ENCODE measurements at places on chromosomes 3 and 15. TPM values are rescaled to one million over a fixed set of nuclear protein-coding genes. Genes with fewer than 3 reads are reported as not detected.

Gene FETUB
- not detected for total RNA-seq

Gene TM4SF1
- 0.97 TPM for total RNA-seq

Gene VGLL3
- 0.36 TPM for total RNA-seq

Gene KY
- not detected for total RNA-seq

Gene GNAT1
- total RNA-seq = 0.59 TPM

Gene SPATA12
- total RNA-seq = 0.15 TPM

Gene TBC1D2B
- total RNA-seq = 13.8 TPM

GRCh38 chr3:98553753-98554152 is 22.0 kb downstream of the GPR15 start:
- DNase-seq = no peak

DNA sequence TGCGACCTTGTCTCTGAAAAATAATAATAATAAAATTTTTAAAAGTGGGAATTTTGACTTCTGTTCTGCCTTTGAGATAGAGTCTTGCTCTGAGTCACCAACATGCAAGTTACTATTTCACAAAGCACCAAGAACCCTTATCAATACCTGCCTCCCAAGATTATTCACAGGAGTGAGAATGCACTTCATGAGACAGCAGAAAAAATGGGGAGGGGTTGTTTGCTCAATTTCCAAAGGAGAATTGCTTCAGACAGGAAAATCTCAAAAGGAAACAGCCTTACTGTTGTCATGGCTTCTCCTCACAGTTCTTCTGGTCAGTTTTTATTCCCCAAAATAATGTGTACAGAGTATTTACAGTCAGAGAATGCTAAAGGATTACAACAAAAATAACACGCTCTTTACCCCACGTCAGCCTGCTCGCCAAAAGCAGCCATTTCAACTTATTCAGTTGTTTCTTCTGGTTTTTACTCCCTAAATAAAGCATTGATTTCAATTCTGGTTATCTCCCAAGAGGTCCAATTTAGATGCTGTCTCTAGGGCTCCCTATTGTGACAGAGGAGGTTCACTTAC is 89.0 kb downstream of the PPCDC start:
- no peak for DNase-seq

DNA sequence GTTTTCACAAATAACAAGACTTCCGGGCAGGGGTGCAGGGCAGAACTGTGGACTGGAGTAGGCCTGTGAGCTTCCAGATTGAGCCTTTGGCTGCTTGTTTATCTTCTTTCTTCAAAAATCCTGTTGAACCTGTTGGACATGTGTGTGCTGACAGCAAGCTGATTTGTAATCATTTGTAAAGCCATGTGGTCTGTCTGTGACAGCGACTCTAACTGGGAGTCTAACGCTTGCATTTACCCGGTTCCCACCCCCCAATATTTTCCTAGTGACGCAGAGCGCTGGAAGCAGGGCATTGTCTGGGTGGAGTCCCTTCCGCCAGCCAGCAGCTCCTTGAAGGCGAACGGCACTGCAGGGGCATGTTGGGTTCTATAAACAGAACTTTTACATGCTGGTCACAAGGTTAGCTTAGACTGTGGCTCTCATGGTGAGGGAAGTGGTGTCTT is 85.7 kb upstream of the MYZAP start:
- DNase-seq = no peak

GRCh38 chr3:176562331-176562730 is 635.0 kb downstream of the TBL1XR1 start:
- no peak for DNase-seq

DNA sequence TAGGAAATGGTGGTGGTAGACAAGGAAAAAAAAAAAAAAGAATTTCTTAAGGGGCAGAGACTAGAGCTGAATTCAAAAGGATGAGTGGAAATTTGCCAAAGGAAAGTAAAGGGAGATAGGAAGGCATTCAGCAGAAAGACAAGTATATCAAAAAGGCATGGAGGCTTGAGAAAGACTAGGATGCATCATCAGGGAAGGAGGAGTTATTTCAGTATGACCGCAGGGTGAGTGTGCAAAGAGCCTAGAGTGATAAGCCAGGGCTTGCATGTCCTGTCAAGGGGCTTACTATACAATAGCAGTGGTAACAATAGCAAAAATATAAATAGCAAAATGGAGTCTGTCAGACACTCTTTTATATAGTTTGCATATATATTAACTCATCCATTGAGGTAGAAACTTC is 112.0 kb downstream of the FRMD4B start:
- DNase-seq = no peak

GRCh38 chr15:64763874-64764273 is 11.5 kb downstream of the RBPMS2 start:
- no peak for DNase-seq

- DNase-seq = no peak
Observed at GRCh38 chr15:76988867-76989780, 5.8 kb upstream of the PSTPIP1 start.

- no peak for DNase-seq
Observed at GRCh38 chr15:88465633-88466224, 1.5 kb downstream of the MRPL46 start.

GRCh38 chr3:7307410-7307809 is 446.5 kb downstream of the GRM7 start:
- DNase-seq = no peak

- DNase-seq = no peak
Observed at GRCh38 chr15:41483115-41483514, 10.6 kb upstream of the ITPKA start.

GRCh38 chr3:118226206-118226605 is 808.4 kb downstream of the IGSF11 start:
- DNase-seq = no peak

GRCh38 chr3:190384309-190384756 is 3.6 kb upstream of the CLDN16 start:
- DNase-seq = no peak

DNA sequence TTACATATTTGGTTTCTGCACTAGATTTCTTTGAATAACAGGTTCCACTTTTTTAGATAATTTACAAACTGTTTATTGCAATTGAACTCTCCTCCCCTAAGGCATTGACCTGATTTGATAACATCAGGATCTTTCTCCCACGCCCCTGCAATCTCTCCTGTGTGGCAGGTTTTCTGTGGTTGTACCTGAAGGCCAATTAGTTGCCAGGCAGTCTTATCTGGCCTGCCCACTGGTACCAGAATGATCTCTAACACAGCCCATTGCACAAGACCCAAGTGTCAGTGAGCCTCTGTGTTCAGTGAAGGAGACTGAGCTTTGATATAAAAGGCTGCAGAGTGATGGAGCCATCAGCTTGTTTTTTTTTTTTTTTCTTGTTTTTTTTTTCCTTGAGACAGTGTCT is 3.3 kb downstream of the ACAD9 start:
- no peak for DNase-seq

DNA sequence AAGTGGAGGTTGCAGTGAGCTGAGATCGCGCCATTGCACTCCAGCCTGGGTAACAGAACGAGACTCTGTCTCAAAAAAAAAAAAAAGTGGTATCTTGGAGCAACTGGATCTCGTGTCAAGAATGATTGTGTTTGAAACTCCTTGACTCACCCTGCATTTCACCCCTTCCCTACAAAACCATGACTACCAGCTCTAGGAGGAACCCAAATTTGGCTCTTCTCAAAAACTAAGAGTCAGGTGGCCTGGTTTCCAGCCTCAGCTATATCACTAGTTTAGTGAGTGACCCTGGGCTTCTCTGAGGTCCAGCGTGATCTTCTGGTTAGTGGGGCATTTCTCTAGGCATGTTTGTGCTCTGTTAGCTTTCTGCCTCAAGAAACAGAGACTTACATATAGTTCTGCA is 222.1 kb downstream of the FAM43A start:
- DNase-seq = no peak

GRCh38 chr3:39222462-39222861 is 30.1 kb upstream of the XIRP1 start:
- no peak for DNase-seq

DNA sequence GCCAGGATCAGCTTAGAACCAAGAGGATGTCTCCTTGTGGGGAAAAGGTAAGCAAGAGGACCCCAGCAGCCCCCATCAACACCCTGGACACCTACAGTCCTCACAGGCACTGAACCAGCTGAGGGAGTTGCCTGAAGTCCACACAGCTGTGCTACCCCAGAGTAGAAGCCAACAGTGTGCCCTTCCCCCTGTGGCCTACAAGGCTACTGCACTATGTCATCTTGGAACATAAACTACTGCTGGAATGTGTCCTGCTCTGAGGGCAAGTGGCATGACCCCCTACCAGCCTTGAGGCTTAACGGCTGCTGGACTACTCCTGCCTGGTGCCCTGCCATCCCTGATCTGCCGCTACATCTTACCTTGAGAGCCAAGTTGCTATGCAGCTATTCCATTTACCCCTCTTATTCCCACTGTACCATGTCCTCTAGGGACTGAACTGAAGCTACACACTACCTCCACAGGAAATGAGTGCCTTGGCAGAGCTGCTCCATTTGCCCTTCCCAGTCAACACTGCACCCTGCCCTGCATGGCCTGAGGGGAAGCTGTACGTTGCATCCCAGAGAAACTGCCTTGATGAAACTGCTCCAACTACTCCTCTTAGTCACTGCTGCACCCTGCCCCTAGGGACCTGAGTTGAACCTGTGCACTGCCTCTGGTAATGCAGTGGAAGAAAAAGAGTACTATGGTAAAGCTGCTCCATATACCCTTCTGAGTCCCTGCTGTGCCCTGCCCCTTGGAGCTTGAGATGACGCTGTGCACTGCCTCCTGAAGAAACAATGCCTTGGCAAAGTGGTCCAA is 40.2 kb upstream of the ATP13A5 start:
- DNase-seq = no peak

- DNase-seq = peak; percentile 65
Observed at GRCh38 chr3:89107461-89108290, at the start of gene EPHA3. Gene EPHA3 (plus strand): TSS chr3:89107621. CDS start chr3:89107749, 128 bp downstream.

- no peak for DNase-seq
Observed at GRCh38 chr3:8371085-8371551, 130.5 kb upstream of the LMCD1 start.

GRCh38 chr3:133040696-133041523 is 2.7 kb downstream of the TMEM108 start:
- DNase-seq = peak; percentile 89

DNA sequence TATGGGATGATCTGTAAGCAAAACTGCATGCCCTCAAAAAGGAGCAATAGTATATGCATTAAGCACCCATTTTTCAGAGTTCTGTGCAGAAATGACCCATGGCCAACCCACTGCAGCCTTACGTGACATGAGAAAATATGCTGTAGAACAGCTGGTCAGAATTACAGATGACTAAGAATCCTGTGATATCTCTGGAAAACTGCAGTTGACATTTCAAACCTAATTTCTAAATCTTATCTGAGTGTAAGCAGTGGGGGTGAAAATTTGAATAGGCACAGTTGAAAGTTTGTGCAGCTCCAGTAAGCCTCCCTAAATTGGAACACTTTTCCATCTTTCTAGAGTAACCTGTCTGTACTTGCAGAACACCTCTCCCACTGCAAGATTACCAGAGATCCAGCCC is 28.7 kb upstream of the COL6A6 start:
- DNase-seq = no peak

GRCh38 chr3:72482589-72483321 is 365.5 kb downstream of the SHQ1 start:
- DNase-seq = no peak

DNA sequence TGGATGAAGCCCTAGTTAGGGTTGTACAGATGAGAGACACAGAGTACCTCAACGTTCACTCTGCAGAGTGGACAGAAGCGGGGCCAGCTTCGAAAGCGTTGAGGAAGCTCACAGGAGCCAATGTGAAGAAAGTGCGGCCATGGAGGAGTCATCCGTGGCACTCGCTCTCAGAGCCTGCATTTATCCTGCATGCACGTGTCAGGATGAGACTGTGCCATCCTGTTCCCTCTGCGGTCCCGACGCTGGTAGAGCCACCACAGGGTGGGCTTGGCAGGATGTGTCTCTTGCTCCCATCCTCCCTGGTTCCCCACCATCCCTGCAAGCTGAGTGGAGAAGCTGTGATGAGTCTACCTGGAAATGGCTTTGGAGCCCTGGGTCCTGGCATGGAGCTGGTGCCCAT is 39.3 kb downstream of the KLHL25 start:
- no peak for DNase-seq

DNA sequence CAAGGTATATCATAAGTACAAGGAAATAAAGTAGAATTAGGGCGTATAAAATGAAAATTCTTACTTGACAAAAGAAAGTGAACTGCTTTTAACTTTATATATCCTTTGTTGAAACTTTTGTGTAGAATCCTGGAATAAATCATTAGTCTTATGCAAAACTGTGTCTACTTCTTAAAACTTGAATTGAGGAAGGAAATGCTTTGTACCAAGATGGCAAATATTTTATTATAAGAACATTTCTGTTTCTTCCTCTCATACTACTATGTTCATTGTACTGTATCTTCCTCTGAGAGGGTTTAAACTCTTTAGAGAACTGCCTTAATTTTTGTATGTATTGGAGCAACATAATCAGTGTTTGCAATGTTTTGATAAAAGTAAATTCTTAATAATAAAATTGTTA is 42.0 kb downstream of the RASA2 start:
- DNase-seq = no peak
